ENCODE measurements at places on chromosomes 11 and 22.

DNA sequence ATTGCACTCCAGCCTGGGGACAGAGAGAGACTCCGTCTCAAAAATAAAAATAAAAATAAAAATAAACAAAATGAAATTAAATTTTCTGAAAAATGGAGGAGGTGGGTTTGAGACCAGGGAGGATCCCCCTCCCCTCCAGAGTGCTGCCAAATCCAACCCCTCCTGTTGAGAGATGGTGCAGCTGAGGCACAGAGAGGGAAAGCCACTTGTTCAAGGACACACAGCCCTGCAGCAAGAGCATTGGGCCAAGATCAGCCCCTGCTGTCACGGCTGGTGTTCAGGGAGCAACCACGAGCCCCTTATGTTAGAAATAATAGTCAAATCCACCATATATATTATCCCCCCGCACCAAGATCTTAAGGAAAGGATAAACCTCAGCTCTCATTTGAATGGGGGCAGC is 2.7 kb downstream of the MYO18B start:
- no peak for DNase-seq

- DNase-seq, result no peak
These were observed 17.1 kb upstream of the APOL4 start for GRCh38 chr22:36218648-36219193.

- peak; percentile 64 for DNase-seq
These were observed 915 bp downstream of the FEZ1 start for GRCh38 chr11:125494974-125495725.

- DNase-seq, result no peak
These were observed 34.0 kb upstream of the MMP13 start for GRCh38 chr11:102989379-102990047.

- DNase-seq, result no peak
These were observed 14.1 kb upstream of the PGM2L1 start for GRCh38 chr11:74412321-74412720.

GRCh38 chr11:112306230-112306629 is 45.6 kb upstream of the PLET1 start:
- DNase-seq, result no peak

DNA sequence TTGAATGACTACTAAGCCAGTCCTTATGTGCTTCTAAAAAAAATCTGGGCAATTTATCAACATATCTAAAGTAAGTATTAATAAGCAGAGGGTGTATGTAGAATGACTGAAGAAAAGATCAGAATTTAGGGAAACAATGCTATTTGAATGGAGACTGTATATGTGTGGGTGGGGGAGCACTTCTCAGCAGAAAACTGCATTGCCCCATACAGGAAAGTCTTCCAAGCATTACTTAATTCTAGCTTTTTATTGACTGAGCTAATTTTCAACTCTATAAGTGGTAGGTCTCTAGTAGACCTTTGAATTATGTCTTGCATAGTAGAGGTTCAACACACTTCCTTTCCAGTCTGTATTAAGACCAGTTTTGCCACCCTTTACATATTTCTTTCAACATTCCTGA is 41.7 kb downstream of the CASP12 start:
- DNase-seq, result no peak
